ENCODE measurements at places on chromosomes 11 and 22. TPM values are rescaled to one million over a fixed set of nuclear protein-coding genes. Genes with fewer than 3 reads are reported as not detected.

TPBGL gene
- not detected for total RNA-seq

DNA sequence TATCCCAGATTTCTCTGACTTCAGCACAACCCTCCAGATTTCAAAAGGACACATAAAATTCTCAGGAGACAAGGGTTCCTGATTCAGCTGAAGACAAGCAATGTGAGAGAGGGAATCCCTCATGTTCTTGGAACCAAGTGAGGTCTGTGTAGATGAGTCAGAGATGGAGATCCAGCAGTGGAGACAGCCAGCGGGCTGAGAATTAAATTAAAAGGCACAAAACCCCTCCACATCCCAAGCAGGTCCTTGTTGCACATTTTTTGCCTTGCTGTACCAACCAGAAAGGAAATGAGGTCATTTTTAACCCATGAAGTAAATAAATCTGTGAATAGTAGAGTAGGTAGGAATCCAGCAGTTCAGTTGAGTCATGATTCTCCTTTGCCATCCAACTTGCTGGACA lies 9.7 kb downstream of the MTNR1B start:
- H3K4me1 ChIP-seq: no peaks in the 10 kb centered on the region
- no peaks in the 10 kb centered on the region for H3K27me3 ChIP-seq
- no peak for DNase-seq
- H3K27ac ChIP-seq: no peak overlapping the region
- no peaks in the 10 kb centered on the region for H3K36me3 ChIP-seq

DNA sequence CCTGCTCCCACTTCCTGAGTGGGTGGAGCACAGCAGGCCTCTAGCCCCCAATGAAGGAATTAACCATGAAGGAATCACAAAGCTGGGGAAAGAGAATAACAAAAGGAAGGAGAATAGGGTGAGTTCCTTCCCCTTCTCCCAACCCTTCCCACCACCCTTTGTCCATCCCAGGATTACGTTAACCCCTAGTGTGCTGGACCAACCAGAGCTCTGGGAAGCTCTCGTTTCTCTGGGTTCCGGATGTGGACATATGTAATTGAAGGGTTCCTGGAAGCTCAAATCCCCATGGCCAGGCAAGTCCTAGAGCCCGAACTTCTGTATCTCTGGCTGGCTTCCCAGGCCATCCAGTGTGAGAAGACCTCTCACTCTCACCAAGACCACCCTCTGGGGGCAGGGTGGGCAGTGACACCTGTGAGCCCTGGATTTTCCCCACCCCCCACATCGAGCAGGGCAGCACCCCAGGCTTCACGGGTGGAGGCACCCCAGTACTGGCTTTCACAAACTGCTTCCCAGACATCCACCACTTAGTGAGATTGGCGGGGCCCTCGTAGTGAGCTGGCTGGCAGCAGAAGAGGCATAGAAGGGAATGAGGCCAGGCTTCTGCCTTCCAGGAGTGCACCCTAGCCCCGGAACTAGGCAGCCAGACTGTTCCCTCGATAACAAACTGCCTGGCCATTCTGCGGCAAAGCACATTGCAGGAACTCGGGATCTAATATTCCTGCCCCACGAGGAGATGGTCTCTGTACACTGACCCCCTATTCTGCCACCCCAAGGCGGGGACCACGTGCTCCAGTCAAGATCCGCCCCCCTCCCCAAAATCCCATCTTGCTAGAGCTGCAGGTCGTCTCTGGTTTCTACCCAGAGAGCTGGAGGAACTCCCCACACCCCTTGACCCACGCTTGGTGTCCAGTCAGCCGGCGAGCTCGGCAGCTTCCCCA lies 2.1 kb downstream of the NECTIN1 start:
- H3K4me3 ChIP-seq: no peak overlapping the region
- no peak overlapping the region for H3K27ac ChIP-seq
- no peaks in the 10 kb centered on the region for H3K27me3 ChIP-seq

DNA sequence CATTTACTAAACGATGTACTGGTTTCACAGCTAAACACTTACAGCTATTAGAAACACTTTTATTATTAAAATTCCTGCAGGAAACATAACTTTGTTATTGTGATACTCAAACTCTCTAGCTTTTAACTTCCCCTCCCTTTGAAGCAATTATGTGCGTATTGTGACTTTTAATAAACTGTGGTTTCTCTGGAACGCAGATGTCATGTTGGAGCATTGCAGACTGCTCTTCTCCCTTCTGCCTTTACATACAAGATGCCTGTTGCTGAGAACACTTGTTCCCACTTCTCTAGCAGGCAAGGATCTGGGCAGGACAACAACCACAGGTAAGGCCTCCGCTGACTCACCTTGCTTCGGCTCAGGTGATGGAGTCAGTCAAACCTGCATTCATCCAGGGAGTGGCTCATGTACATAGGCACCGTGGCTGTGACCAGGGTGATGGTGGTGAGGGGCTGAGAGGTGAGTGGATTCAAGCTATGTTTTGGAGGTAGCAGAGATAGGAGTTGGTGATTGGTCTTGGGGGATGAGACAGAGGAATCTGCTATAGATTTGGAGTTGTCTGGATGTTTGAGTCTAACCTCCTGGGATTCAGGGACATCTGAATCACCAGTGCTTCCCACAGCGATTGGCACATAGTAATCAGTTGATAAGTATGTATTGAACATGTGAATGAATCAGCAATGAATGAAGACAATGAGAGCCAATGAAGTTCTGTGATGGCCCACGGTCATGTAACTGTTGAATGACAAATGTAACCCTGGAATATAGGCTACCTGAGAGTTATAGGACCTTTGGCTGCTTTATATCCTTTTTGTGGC lies 106.0 kb downstream of the ADAMTS15 start:
- no peaks in the 10 kb centered on the region for H3K36me3 ChIP-seq
- no peaks in the 10 kb centered on the region for H3K27me3 ChIP-seq
- H3K4me3 ChIP-seq: no peak overlapping the region

- DNase-seq: no peak
- no peaks in the 10 kb centered on the region for H3K4me1 ChIP-seq
- H3K36me3 ChIP-seq: no peaks in the 10 kb centered on the region
Measured at GRCh38 chr11:84905411-84905810, 721.7 kb downstream of the DLG2 start.

DNA sequence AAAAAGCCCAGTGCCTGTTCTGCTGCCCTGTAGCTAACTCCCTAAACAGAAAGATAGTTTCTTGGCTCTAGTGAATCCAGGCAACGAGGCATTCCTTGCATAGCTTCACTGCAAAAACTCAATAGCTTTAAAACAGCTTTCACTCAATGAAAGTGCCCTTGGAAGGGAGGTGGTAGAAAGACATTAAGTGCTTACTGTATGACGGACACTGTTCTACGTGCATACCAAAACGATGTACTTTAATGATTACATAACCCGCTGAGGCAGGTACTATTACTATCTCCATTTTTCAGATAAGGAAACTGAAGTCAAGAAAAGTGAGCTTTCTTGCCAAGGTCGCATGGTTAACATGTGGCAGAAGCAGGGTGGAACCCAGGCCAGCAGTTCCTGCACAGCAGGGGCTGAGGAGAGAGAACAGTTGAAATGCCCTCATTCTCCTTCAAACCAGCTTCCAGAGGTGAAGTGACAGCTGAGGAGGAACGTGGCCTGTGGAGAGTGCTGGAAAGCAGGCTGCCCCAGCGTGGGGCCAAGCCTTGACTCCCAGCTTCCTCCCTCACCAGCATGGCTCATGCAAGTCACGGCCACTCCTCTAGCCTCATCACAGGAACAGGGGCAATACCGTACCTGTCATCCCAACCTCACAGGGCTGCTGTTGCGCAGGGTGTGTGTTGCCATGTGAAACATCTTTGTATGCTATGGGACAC lies 227.5 kb upstream of the NARS2 start:
- H3K27ac ChIP-seq: peak overlapping the region; percentile 25
- no peaks in the 10 kb centered on the region for H3K27me3 ChIP-seq
- H3K4me1 ChIP-seq: no peaks in the 10 kb centered on the region
- no peaks in the 10 kb centered on the region for H3K36me3 ChIP-seq

- no peak for DNase-seq
- H3K27ac ChIP-seq: no peak overlapping the region
- no peak overlapping the region for H3K4me3 ChIP-seq
- H3K36me3 ChIP-seq: no peaks in the 10 kb centered on the region
- H3K27me3 ChIP-seq: no peaks in the 10 kb centered on the region
Measured at GRCh38 chr11:128628325-128628673, 40.9 kb upstream of the ETS1 start.

- no peak for DNase-seq
- no peak overlapping the region for H3K4me3 ChIP-seq
- no peaks in the 10 kb centered on the region for H3K4me1 ChIP-seq
Measured at GRCh38 chr11:79896258-79896657, 455.4 kb upstream of the TENM4 start.

DNA sequence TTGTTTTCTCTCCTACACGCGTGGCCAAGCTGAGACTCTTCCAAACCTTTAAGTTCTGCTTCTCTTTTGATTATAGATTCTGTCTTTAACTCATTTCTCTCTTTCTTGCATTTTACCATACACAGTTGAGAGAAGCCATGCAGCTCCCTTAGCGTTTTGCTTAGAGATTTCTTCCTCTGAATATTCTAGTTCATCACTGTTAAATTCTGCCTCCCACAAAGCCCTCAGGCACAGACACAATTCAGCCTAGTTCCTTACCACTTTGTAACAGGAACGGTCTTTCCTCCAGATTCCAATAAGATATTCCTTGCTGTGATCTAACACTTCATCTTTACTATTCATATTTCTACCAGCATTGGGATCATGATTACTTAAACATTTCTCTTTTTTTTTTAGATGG lies 24.7 kb upstream of the CD81 start:
- DNase-seq: no peak
- no peak overlapping the region for H3K4me3 ChIP-seq
- H3K4me1 ChIP-seq: peaks cover 8% of the 10 kb centered on the region
- H3K27me3 ChIP-seq: no peaks in the 10 kb centered on the region
- H3K36me3 ChIP-seq: no peaks in the 10 kb centered on the region

- no peaks in the 10 kb centered on the region for H3K36me3 ChIP-seq
- no peak for DNase-seq
- H3K27ac ChIP-seq: no peak overlapping the region
- no peaks in the 10 kb centered on the region for H3K27me3 ChIP-seq
- peaks cover 4% of the 10 kb centered on the region for H3K4me1 ChIP-seq
- no peak overlapping the region for H3K4me3 ChIP-seq
Measured at GRCh38 chr11:112822478-112823274, 138.5 kb upstream of the NCAM1 start.

DNA sequence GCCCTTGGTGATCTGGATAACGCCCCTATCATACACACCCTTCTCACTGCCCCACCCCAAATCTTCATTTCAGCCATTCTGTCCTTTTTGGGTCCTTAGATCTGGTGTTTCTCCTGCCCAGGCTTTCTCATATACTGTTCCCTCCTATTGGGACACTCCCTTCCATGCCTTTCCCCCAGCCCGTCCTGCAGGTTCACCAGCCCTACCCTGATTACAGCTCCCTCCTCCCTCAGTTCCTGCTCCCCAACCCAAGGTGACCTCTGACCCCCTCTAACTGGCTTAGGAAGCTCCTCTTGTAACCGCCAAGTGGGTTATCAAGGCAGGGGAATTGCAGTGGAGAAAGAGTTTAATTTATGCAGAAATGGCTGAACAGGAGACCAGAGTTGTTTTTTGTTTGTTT lies 13.0 kb downstream of the MTFP1 start:
- H3K27me3 ChIP-seq: no peaks in the 10 kb centered on the region
- H3K27ac ChIP-seq: no peak overlapping the region

DNA sequence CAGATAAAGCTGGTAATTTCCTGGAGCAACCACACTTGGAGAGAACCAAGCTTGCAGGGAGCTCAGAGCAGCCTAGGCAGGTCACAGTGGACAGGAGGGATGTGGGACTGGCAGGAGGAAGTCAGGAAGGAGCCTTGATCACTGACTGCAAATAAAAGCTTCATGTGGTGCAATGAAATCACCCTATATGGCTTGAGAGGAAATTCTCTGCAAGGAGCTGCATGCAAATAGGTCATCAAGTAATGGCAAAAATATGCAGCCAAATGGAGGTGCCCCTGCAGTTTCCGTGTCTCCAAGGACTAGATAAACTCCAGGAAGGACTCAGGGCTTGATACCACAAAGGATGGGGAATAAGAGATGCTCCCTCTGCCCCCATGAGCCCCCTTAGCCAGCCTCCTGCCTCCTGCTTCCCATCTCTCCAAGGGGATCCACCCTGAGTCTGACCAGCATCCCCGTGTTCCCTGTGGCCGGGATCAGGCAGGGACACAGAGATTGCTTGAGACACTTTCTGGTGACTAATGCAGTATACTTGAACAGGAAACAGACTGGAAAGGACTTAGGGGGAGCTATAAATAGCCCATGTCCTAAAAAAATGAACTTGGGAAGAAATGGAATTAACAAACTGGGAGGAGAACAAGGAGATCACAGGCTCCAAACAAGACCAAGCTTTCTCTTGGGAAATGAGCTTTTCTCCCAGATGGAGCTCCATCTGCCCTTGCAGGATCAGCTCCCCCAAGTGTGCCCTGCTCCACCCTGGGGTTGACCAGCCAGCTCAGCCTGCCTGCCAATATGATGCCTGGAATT lies 23.9 kb upstream of the MICAL2 start:
- H3K36me3 ChIP-seq: no peaks in the 10 kb centered on the region
- no peak for DNase-seq
- no peak overlapping the region for H3K4me3 ChIP-seq
- H3K27ac ChIP-seq: peak overlapping the region; percentile 66

Measured in right lobe of liver (tissue), 6 donors.